HFFc6 (cell line): ENCODE measurements at places on chromosomes 6 and 20. TPM values are rescaled to one million over a fixed set of nuclear protein-coding genes. Genes with fewer than 3 reads are reported as not detected.

Gene CPNE5
- total RNA-seq: not detected in 2 replicates

Gene DHX35
- total RNA-seq: 5.0 to 6.9 TPM (median 6.4 TPM) in 3 replicates

Gene TMC2
- not detected in 3 replicates for total RNA-seq

DNA sequence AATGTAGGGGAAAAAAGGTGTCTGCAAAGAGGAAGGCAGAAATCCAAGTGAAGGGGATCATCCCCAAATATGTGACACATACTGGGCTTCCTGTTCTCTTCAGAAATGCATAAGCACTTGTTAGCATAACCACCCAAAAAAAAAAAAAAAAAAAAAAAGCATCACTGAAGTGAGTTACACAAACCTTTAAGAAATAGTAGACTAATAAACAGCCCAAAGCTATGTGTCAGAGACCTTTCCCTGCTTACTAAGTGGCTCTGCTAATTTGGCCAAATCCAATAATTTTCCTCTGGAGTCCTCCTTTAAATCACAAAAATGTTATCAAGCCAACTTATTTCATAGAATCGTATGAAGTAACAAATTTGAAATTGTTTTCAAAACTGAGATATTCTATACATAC lies 7.5 kb upstream of the DST start:
- H3K4me1 ChIP-seq: peaks cover 82% of the 10 kb centered on the region
- H3K36me3 ChIP-seq: peaks cover 68% of the 10 kb centered on the region
- peak overlapping the region; percentile 58; the same call in 1 of the 2 replicates for H3K4me3 ChIP-seq

DNA sequence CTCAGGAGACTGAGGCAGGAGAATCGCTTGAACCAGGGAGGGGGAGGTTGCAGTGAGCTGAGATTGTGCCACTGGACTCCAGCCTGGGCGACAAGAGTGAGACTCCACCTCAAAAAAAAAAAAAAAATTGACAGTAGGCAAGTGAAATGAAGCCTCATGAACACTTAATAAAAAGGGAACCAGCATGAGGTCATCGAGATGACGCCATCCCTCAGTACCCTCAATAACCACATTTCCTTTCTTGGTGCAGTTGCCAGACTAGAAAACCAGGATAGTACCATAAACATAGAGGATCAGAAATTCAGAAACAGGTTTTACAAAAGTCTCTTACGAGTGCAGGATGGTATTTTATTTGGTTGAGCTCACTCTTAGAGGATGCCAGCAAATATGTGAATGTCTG lies 584.1 kb downstream of the MAFB start:
- no peaks in the 10 kb centered on the region for H3K27me3 ChIP-seq
- H3K36me3 ChIP-seq: 0 out of 2 replicates have a peak, but pooled peaks cover 4% of the 10 kb centered on the region
- H3K4me3 ChIP-seq: no peak overlapping the region
- no peaks in the 10 kb centered on the region for H3K4me1 ChIP-seq
- H3K27ac ChIP-seq: no peak overlapping the region
